ENCODE measurements at places on chromosomes 12 and 14. TPM values are rescaled to one million over a fixed set of nuclear protein-coding genes. Genes with fewer than 3 reads are reported as not detected.

STAC3 gene
- 0.40 TPM for total RNA-seq

DACT1 gene
- under 0.01 TPM for total RNA-seq

CAPZA3 gene
- not detected for total RNA-seq

TSHR gene
- not detected for total RNA-seq

TMEM117 gene
- 4.8 TPM for total RNA-seq

DHRS2 gene
- 0.87 TPM for total RNA-seq

KCNMB4 gene
- 0.22 TPM for total RNA-seq

ATXN3 gene
- 107 TPM for total RNA-seq
